ENCODE measurements at places on chromosomes 5 and 9.

- no peak for DNase-seq
These were observed 30.8 kb upstream of the ALDH1A1 start for GRCh38 chr9:72983512-72984225.

DNA sequence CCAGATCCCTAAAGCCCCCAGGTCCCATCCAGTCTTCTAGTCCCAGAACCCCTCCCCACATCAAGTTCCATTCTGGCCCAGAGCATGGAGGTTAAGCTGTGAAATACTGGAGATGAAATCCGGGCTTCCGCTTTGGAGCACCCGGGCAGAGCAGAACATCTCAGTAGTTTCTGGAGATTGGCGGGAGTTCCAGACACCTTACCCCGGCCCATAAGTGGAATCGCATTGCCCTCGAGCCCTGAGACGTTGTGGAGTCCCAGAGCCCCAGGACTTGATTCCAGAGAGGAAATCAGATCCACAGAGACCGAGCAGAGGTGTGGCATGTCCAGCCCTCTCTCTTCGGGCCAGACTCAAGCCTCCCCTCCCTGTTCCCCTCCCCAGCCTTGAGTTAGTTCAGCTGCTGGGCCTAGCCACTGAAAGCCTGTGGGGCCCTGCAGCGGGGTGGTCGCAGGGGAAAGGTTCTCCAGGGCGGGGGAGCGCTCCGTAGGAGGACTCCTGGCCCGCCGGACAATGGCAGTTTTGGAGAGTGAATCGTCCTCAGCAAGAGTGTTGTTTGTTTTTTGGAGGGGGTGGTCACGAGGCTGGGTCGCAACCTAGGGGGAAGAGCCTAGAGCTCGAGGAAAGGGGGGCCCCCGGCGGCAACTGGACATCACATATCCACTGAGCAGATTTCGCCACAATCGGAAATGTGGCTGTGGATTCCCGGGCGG, 1.0 kb upstream of the PAX5 start:
- no peak for DNase-seq

GRCh38 chr9:19198406-19198805, 32.1 kb upstream of the DENND4C start:
- no peak for DNase-seq

GRCh38 chr9:19408693-19409400, at the start of gene ACER2:
Gene ACER2, plus strand, starts transcription at chr9:19409009. Its CDS starts 76 bp downstream, at chr9:19409085.
- DNase-seq, result no peak

GRCh38 chr9:133104718-133105460, 16.2 kb downstream of the RALGDS start:
- DNase-seq, result no peak

DNA sequence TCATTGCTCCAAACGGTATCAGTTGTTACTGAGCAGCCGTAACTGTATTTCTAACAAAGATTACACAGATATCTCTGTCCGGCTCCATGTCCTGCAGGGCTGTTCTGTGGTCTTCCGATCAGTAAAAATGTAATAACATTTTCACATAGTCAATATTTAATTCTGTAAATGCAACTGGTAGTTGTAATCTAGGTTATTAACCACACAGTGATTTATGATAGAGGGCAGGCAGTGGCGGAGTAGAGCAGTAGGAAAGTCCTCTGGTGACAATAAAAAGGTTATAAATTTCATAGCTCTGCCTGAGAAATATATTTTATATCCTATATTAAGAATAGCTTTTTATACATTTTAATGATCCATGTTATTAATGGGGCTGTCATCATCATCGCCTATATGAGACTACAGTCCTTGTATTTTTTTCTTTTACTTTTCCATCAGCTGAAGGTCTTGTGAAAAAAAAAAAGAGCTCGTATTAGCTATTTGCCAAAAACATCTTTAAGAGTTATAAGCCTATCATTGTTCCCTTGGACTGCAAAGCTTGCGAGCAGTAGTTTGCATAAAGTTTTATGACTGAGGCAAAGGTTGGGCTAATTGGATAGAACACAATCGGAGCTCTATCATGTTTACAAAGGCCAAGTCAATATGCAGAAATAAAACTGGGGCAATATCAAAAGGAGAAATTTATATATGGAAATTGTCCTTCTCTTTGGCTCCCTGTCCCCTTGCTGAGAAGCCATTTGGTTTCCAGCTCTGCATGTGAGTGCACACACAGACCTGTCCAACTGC, 648.0 kb downstream of the IRX1 start:
- no peak for DNase-seq

DNA sequence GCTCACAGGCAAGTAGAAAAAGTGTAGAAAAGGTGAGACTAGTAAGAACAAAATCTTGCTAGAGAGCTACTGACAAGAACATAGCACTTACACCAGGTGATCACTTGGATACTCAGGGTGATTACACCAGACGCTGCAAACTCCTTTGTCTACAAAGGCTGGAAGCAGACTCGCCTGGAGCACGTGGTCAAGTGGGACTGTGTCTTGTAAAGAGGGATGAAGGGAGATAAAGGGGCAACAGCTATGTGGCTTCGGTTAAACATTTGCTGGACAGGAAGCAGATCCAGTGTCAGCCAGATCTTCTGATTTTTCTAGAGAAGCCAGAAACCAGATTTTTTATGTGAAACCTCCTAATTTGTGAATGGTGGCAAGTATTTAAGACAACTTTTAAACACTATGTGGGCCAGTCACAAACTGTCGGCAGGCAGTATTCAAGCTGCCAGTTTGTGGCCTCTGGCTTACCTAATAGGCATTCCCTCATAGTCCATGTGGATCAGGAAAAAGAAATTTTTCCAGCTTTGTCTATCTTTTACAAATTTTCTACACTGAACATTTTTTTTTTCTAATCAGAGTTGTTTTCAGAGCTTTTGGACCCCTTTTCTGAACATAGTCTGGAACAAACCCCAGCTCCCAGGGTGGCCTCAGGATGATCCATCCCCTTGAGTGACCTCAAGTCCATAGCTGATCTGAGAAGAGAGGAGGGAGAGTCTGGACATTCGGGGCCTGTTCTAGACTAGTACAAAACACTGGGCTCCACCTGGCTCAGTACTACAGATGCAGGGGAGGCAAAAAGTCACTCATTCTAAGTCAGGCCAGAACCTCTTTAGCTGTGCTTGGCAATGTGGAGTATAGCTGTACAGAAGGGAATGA, 262.9 kb downstream of the ARRDC3 start:
- no peak for DNase-seq

DNA sequence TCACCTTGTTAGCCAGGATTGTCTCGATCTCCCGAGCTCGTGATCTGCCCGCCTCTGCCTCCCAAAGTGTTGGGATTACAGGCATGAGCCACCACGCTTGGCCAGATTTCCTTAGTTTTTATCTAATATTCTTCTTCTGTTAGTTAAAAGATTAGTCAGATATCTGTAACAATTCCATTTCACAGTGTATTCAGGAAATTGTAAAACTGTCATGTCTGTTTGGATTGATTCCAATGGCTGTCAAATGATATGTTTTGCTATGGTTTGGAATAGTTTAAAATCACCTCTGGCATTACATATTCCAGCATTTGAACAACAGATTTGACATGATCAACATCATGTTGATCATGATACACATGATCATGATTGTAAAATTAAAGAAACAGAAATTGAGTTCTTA, 193.6 kb upstream of the DAB2 start:
- DNase-seq, result no peak

- no peak for DNase-seq
These were observed 19.6 kb upstream of the AOPEP start for GRCh38 chr9:94706922-94707321.

- no peak for DNase-seq
These were observed 533.5 kb downstream of the RAB3C start for GRCh38 chr5:59116231-59116865.

- no peak for DNase-seq
These were observed 12.4 kb downstream of the NR6A1 start for GRCh38 chr9:124758691-124759090.

DNA sequence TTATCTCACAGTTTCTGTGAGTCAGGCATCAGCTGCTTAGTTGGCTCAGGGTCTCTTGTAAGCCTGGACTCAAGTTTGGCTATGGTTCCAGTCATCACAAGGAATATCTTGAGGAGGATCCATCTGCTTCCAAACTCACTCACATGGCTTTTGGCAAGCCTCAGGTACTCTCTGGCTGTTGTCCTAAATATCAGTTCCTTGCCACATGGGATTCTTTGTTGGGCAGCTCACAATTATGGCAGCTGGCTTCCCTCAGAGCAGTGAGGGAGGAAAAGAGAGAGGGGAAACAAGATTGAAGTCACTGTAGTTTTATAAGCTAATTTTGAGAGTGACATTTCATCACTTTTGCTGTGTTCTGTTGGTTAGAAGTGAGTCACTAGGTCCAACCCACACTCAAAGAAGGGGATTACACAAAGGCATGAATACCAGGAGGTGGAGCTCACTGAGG, 144.5 kb downstream of the GCNT1 start:
- no peak for DNase-seq

GRCh38 chr5:59725392-59725767, 168.1 kb downstream of the PDE4D start:
- peak; percentile 68 for DNase-seq

- no peak for DNase-seq
These were observed 25.9 kb upstream of the LURAP1L start for GRCh38 chr9:12748954-12749353.

DNA sequence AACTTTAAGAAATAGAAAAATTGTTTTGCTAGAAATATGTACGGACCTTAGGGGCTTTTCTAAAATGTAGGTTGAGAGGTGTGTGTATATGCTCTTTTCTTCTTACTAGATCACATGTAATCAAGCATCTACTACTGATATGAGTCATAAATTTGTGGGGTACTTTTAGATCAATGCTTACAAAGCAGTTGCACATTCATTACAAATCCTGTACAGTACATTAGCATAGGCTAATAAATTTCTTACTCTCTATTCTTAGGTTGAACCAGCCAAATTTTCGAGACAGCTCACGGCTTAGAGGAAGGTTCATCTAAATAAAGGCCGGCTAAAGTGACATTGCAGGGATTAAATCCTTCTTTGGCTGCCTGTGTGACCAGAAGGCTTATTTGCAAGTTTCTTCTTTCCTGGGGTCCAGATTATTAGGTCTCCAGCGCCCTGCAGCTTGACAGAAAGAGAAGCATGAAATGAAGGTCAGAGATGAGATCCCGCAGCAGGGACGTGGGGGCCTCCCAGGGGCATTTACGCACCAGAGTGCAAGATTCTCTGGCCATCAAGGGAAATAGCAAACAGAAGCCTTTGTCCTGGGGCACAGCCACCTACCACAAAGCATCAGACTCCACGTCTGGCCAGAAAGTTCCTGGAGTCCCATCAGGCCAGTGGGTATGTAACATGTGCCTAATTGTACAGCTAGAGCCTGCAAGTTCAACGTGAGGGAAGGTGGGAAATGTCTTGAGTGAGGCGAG, 53.0 kb downstream of the NIM1K start:
- no peak for DNase-seq

DNA sequence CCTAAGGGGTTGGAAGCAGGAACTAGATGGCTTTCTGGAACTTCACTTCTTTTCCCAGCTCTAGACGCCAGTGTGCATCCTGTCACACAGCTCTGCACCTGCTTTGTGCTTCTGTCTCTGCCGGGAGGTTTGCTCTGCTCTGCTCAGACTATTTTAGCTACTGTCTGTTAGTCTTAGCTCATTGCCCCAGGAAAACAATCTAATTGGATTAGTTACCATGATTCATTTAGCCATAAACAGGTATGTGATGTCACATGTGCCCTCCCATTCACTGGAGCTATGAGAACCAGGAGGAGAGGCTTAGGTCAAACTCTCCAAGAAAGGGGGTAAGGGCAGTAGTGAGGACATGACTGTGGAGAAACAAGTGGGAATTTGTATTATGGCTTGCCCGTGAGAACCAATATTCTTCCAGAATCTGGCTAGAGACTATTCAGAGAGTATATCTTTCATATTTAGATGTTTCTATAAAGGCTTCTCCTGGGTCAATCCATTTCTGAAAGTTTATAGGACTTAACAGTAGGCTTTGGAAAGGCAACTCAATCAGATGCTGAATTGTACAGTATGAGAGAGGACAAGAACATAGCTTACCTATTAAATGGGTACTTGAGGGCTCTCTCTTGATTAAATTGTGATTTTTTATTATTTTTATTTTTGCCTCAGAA, 22.4 kb upstream of the NREP start:
- no peak for DNase-seq

GRCh38 chr5:91212714-91213092, 170.4 kb downstream of the ARRDC3 start:
- peak; percentile 73 for DNase-seq

- no peak for DNase-seq
These were observed 95.7 kb downstream of the LHFPL2 start for GRCh38 chr5:78552729-78553342.

- no peak for DNase-seq
These were observed 161.3 kb downstream of the NIPBL start for GRCh38 chr5:37037840-37038239.

DNA sequence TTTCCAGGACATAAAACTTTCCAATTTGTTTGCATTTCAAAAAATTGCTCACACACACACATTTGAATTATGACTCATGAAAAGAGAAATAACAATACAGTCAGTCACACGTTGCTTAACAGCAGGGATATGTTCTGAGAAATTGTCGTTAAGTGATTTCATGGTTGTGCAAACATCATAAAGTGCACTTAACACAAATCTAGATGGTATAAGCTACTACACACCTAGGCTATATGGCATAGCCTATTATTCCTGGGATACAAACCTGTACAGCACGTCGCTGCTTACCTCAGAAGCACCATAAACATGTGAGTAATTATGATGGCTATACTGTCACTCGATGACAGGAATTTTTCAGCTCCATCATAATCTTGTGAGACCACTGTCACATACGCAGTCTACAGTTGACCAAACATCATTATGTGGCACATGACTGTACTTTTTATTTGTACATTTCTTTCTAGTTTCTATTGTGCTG, 378.2 kb downstream of the ACTL7B start:
- peak; percentile 45 for DNase-seq

- no peak for DNase-seq
These were observed 680.8 kb downstream of the CETN3 start for GRCh38 chr5:89728750-89729149.

DNA sequence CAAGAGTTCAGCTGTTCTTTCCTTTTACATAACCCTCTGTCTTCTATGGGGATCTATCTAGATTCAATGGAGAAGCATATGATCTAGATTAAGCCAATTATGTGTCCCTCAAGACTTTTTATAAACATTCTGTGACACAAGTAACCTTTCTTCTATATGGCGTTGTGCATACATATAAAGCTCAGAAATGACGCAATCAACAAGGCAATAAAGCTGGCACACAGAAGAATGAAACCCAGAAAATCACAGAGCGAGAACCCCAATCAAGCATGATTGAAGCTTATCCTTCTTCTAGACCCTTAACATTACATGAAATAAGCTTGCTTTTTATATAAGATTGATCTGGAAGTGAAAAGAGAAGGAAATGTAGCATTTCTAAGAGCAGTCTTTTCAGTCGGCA, 178.9 kb downstream of the DMRTA1 start:
- no peak for DNase-seq

- no peak for DNase-seq
These were observed 32.1 kb downstream of the ADRB2 start for GRCh38 chr5:148858547-148858946.

All from AG04449 (cell line).